ENCODE measurements at places on chromosomes 1 and 21.

GRCh38 chr1:223771469-223771813 is 59.1 kb downstream of the CAPN2 start:
- no peak for DNase-seq

DNA sequence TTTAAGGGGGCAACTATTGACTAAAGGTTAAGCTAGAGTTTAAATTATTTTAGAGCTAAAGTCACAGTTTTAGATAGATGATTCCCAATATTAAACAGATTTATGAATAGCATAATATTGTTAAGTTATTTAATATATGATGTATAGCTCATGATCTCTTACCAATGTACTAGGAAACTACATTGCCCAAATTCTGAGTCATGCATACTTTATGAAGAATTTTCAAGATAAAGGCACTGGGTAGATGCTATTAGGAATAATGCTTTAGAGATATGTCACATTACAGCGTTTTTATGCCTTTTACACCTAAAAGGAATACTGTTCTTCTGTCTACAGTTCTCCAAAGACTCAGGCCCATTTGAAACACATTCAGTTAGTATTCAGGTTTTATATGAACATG is 215.1 kb downstream of the NCAM2 start:
- no peak for DNase-seq

- DNase-seq: no peak
Measured at GRCh38 chr1:32186491-32186890, 7.0 kb downstream of the TXLNA start.

- no peak for DNase-seq
Measured at GRCh38 chr1:190101756-190102155, 375.9 kb downstream of the BRINP3 start.

GRCh38 chr1:91613595-91613994 is 112.9 kb downstream of the CDC7 start:
- DNase-seq: no peak

GRCh38 chr1:209659909-209660308 is 7.7 kb upstream of the LAMB3 start:
- no peak for DNase-seq

- DNase-seq: no peak
Measured at GRCh38 chr1:110220324-110220723, 10.2 kb downstream of the KCNC4 start.

GRCh38 chr1:184164536-184164935 is 113.0 kb downstream of the TSEN15 start:
- DNase-seq: no peak

DNA sequence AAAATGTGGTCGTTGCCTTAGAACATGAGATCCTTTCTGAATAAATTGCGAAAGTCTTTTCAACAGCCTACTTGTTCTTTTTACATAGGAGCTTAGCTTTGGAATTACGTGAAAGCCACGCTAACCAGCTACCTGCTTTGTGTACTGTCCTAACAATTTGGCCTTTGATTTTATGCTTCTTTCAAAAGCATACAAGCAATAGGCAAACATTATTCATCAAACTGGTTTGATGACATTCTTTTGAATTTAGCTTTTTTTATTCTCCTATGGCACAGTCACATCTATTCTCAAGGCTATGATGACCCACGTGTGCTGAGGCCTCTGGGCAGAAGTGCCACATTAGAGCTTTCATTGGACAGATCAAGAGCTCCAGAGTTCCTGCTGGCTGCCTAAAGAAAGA is 178.0 kb upstream of the DPT start:
- no peak for DNase-seq

DNA sequence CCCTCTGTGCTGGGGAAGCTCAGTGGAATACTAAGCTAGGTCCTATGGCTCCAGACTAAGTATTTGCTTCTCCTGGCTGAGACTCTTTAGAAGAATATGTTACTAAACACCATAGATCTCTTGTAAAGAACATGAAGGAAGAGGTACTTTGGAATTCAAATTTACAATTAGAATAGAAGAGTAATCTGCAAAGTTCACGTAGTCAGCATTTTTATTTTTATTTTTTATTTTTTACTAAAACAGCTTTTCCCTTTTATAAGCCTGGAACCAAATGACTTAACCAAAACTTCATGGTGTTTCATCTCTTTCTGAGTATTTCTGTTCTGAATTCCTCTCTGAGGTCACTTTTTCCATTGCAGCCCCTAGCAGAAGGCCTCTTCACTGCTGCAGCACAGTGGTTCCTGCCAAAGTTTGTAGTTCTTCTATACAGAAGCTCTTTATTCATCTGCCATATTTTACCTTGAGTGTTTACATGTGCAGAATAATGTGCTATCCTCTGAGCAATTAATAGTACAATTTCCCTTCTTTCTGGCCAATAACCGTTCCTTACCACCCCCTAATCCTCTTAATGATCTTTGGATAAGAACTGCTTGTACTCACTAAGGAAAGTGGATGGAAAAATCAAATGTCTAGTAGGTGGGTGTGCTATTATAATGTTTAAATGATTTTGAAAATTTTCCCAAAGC is 27.2 kb downstream of the TSEN15 start:
- DNase-seq: no peak

DNA sequence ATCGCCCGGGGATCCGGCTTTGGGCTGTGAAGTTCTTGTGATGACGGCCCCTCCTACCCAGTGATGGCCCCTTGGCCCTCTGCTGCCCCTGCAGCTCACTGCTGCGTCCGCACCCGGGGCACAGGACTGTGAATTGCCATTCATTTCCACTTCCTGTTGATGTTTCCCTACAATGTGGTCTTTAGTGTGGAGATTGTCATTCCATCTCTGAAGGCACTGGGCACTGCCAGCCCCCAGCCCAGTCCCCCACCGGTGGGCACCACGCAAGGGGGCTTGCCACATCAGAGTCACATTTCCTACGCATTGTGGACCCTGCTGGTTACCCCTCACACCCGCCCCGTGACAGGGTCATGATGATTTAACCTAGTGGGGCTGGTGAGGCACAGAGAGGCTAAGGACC is 2.5 kb upstream of the MX2 start:
- no peak for DNase-seq

- no peak for DNase-seq
Measured at GRCh38 chr1:247542811-247543210, 6.1 kb upstream of the GCSAML start.

- DNase-seq: no peak
Measured at GRCh38 chr1:44270686-44271628, 57.7 kb downstream of the DMAP1 start.

- no peak for DNase-seq
Measured at GRCh38 chr1:174135211-174135610, 24.1 kb upstream of the RABGAP1L start.

- DNase-seq: no peak
Measured at GRCh38 chr21:41805643-41806042, 38.8 kb upstream of the RIPK4 start.

GRCh38 chr1:12276225-12276624 is 46.4 kb downstream of the VPS13D start:
- DNase-seq: no peak

- DNase-seq: no peak
Measured at GRCh38 chr1:17572264-17572985, 32.9 kb downstream of the ARHGEF10L start.

- no peak for DNase-seq
Measured at GRCh38 chr1:56409112-56409691, 170.2 kb downstream of the PLPP3 start.
